Left kidney (tissue), 8 donors: ENCODE measurements at places on chromosomes 2 and 18. TPM values are rescaled to one million over a fixed set of nuclear protein-coding genes. Genes with fewer than 3 reads are reported as not detected.

DYNAP gene
- 0.08 TPM for polyA plus RNA-seq

ACTR1B gene
- 56.0 TPM for polyA plus RNA-seq

FAM124B gene
- 2.6 TPM for polyA plus RNA-seq

ABCG5 gene
- polyA plus RNA-seq = 0.63 TPM

ADI1 gene
- polyA plus RNA-seq = 72.0 TPM

RAB17 gene
- polyA plus RNA-seq = 13.2 TPM

IL1F10 gene
- not detected for polyA plus RNA-seq

EML6 gene
- 20.4 TPM for polyA plus RNA-seq

CDK5R2 gene
- polyA plus RNA-seq = not detected

ZNF516 gene
- 44.3 TPM for polyA plus RNA-seq

PROKR1 gene
- polyA plus RNA-seq = 0.40 TPM

POMC gene
- 8.4 TPM for polyA plus RNA-seq

C1QL2 gene
- not detected for polyA plus RNA-seq

MYOM1 gene
- polyA plus RNA-seq = 8.3 TPM

SLC4A5 gene
- 3.7 TPM for polyA plus RNA-seq

TRIM54 gene
- polyA plus RNA-seq = 6.7 TPM

SERPINB11 gene
- not detected for polyA plus RNA-seq

EVX2 gene
- not detected for polyA plus RNA-seq

IL37 gene
- 0.40 TPM for polyA plus RNA-seq

CLIP4 gene
- polyA plus RNA-seq = 24.5 TPM

NRP2 gene
- 63.7 TPM for polyA plus RNA-seq

LBX2 gene
- 3.1 TPM for polyA plus RNA-seq
